Frontal cortex (tissue), 4 donors: ENCODE measurements at places on chromosomes 11 and 22. TPM values are rescaled to one million over a fixed set of nuclear protein-coding genes. Genes with fewer than 3 reads are reported as not detected.

GPHA2 gene
- not detected for total RNA-seq

GRCh38 chr11:33615751-33616150, 84.9 kb downstream of the C11orf91 start:
- no peak for DNase-seq

GRCh38 chr11:100925935-100926334, 203.7 kb downstream of the PGR start:
- no peak for DNase-seq

MMP13 gene
- total RNA-seq = not detected

MUC2 gene
- total RNA-seq = not detected

THOC5 gene
- 33.0 TPM for total RNA-seq

DNA sequence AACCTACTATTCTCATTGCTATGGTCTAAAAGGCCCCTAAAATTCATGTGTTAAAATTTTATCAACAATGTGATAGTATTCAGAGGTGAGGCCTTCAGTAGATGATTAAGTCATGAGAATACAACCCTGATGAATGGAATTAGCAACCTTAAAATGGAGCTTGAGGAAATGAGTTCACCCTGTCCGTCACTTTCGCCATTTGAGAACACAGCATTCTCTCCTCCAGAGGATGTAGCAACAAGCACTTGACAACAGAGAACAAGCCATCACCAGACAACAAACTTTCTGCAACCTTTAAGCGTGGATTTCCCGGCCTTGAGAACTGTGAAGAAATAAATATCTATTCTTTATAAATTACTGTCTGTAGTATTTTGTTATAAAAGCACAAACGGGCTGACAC, 197.0 kb downstream of the SBF2 start:
- no peak for DNase-seq

DNA sequence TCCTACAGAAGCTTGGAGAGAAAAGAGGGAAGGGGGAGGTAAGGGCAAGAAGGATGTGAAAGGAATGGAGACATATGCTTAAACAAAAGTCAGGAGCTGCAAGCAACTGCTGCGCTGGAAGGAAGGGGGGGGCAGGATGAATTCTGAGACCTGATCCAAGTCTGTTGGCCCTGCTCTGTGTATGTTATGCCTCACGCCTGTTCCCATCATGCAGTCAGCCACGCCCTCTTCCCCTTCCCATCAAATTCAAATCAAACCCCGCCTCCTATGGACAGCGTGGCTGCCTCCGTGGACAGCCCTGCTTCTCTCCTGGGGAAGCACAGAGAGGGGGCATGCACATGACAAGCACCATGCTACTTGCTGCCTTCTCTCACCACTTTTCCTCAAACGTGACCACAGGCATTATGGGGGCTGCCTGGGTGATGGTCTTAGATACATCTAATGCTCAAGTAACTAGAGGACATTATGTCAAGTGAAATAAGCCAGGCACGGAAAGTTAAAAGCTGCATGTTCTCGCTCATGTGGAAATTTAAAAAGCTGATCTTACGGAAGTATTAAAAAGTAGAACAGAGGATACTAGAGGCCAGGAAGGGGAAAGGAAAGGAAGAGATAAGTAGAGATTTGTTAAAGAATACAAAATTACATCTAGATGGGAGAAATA, 45.8 kb upstream of the CYP2D6 start:
- DNase-seq = no peak

GRCh38 chr11:31131760-31132159, 237.8 kb downstream of the DCDC1 start:
- no peak for DNase-seq

DNA sequence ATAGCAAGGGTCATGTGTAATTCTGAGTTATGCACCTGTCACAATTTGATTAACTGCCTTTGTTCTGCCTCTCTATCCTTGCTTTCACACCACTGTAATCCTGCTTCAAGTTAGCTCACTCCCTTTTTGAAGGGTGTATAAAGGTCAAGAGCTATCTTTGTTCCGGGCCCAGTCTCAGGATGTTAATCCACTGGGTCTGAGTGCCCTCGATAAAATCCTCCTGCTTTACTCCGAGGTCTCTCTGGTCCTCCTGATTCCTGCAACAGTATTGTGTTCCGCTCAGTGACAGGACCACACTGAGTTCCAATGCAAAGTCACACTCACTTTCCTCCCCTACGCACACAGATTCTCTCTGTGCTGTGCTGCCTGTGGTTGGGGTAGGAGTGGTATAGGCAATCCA, 186.5 kb downstream of the DYNC2H1 start:
- no peak for DNase-seq

DNA sequence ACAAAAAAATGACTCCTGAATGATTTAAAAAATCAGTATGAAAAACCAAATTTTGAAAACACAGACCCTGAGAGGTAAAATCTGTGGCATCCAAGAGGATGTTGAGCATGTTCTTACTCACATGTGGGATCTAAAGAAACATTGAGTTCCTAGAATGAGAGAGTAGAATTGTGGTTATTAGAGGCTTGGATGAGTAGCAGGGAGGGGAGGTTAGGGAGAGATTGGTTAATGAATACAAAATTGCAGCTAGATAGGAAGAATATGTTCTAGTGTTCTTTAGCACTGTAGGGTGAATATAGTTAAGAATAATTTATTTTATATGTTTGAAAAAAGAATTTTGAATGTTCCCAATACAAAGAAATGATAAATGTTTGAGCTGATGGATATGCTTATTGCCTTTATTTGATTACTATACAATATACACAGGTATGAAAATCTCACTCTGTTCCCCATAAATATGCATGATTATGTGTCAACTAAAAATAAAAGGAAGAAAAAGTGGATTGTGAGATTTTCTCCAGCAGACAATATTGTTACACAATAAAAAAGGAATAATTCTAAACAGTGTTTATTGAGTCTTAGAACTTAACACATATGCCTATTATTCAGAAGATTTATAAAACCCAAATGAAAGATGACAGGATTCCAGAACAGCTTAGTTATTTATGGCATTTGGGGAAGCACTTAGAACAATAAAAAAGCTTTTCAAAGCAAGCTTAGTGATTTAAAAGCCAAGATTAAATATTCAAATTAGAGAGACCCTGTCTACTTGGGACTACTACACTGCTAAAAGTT, 28.7 kb downstream of the MS4A2 start:
- DNase-seq = no peak

- no peak for DNase-seq
Observed at GRCh38 chr11:122337704-122338103, 221.7 kb upstream of the BLID start.

DNA sequence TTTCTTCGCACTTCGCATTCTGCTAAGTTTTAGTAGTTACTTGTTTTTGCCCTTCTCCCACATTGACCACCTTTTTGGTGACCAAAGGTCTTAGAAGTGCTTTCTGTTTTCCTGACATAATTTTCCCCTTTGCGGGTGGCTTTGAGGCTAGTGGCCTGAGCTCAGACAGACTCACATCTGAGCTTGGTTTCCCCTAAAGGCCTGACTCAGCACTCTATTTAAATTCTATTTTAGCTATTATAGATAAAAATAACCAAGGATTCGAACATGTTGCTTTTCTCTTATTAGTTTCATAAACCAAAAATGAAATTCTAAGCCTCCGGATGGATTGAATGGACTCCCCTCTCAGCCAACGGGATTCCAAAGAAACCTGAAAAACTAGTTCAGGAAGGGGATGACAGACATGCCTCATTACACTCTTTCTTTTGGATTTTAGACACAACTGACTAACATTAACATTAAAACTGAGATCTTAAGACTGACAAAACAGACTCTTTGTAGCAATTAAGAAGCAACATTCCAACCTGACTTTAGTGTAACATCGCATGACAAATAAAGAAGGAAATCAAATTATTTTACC, 258.5 kb downstream of the LUZP2 start:
- DNase-seq = no peak

DDX25 gene
- total RNA-seq = 18.8 TPM

DNA sequence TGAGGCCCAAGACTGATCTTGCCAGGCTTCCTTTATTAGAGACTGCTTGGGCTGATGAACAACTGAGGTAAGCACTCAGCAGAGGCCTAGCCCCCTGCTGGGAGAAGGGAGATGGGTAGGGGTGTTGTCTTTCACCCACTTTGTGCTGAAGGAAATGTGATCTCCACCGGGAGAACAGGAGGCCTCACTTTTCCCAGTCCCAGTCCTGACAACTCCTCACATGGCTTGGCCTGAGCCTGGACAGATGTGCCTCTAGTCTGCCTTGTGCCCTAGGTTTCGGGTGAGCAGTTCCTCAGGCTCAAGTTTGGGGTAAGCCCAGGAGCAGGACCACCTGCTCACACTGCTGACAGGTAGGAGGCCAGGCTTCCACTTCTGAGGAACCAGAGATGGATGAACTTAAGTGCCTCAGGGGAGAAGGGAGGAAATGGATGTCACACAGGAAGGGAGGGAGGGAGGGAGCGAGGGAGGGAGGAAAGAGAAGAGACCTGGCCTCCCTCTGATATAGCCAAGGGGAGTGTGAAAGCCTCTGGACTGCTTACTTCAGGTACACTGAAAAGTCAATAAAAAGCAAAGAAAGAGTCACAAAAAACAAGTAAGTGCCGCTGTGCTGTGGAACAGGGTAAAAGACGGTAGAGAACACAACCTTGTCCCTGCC, 8.1 kb downstream of the CLPB start:
- DNase-seq = no peak

BIRC3 gene
- 1.6 TPM for total RNA-seq

HSPB2 gene
- 0.82 TPM for total RNA-seq

DNA sequence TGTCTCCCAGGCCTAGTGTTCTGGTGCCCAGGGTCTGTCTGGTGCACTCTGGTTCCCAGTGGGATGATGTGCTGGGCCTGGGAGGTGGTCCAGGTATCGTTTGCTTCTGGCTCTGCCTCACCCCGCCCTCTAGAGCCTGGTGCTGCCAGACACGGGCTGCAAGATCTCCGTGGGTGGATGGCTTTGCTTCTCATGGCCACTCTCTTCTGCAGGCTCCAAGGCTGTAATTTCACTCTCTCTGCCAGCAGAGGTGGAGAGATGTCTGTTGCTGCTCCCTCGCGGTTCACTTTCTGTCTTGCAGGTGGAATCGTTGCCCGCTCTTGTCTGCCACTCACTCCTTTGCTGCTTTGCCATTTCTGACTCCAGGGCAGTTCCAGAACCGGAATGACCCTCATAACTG, 13.4 kb downstream of the NADSYN1 start:
- DNase-seq = no peak

DNA sequence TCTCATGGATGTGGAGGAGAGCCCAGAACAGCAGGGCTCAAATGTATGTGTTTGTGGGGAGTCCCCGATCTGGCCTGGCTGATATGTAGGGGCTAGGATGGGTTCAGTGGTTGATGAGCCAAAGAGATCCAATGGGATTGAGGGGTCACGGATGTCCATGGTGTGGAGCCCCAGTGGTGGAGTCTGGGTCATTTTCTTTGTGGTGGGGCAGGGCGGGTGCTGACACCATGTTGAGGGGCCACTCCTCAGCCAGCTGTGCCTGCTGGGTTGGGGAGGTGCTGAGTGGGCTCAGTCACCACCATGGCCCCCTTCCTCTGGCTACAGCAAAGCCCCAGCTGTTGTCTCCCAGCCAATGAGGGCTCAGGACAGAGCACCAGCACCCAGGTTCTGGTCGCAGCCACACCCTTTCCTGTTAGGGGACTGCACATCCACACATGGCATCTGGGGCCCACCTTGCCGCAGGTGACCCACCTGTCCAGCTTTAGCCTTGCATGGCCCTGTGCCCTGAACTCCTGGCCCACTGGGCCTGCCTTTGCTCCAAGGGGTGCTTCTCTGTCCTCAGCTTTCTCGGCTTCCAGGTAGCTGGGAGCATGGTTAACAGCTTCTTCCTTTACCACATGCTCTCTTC, 3.2 kb upstream of the GNAZ start:
- no peak for DNase-seq

DNA sequence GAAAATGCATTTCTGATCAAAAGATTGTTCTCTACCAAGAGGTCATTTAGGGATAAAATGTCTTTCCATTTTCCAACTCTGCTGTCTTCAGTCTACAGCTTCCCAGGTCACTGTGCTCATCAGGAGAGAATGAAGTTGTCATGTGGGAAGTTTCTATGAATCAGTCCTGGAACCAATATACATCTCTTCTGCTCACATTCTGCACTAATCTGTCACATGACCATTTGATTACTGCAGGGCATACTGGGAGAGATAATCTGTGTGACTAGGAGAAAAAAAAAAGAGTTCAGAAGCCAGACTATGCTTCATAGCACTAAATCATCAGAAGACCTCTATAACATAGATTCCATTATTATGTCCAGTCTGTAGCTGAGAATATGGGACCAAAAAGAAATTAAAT, 611.5 kb downstream of the KCNA4 start:
- DNase-seq = no peak

- DNase-seq = no peak
Observed at GRCh38 chr11:108654994-108655631, 9.8 kb upstream of the DDX10 start.

GRCh38 chr11:2277933-2278523, 7.6 kb upstream of the ASCL2 start:
- DNase-seq = no peak

GRCh38 chr11:121559606-121560200, 106.9 kb upstream of the SORL1-AS1 start:
- DNase-seq = no peak

DNA sequence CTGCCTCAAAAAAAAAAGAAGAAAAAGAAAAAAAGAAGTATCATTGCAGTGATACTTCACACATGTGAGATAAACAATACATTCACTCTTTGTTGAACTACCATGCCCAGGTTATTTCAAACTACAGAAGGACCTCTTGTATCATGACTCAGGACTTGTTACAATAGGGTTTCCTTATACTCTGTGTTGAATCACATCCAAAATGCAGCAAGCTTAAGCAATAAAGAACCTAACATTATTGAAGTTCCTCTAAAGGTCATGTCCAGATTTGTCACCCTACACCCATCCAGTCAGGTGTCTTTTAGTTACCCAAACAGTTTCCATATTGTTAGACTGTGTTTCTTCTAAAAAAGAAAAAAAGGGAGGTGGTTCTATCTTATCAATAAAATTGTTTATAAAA, 26.9 kb upstream of the ALKBH3 start:
- DNase-seq = no peak

- no peak for DNase-seq
Observed at GRCh38 chr11:121560236-121560635, 107.5 kb upstream of the SORL1-AS1 start.

RBMXL2 gene
- total RNA-seq = not detected

MISFA gene
- total RNA-seq = 1.2 TPM

- DNase-seq = no peak
Observed at GRCh38 chr11:113006896-113007445, 45.8 kb downstream of the NCAM1 start.

SERPIND1 gene
- 4.5 TPM for total RNA-seq

GRCh38 chr11:117457031-117457785, 129.6 kb downstream of the CEP164 start:
- no peak for DNase-seq

DNA sequence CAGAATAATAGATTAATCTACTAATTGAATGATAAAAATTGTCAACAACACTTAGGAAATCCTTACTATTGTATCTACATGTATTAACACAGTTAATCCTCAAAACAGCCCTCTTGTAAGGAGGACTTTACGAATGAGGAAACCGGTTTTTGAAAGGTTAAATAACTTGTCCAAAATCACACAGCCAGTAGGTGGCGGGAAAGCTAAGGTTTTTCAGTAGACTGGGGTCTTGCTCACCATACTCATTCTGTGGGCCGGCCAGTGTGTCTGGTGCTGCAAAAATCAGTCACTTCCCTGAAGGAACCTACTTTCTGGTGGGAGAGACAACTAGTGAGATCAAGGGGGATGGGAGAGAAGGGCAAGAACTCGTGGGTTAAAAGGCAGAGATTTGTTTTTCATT, 3.8 kb downstream of the DCPS start:
- DNase-seq = no peak

- DNase-seq = no peak
Observed at GRCh38 chr11:125578783-125579182, 9.5 kb downstream of the EI24 start.
